Activated T-helper 1 cell treated with anti-CD3 and anti-CD28 coated beads, Interleukin-12 subunit alpha, Interleukin-12 subunit beta, Interleukin-2, Interleukin-4 antibody, amounts not matched to agents 30 ng/mL and 10 ng/mL and 1 ng/mL, durations not matched to agents 14 hours and 24 hours and 36 hours (primary cell): ENCODE measurements at places on chromosomes 11 and 22.

GRCh38 chr11:78346799-78347198 is 70.8 kb downstream of the GAB2 start:
- DNase-seq: no peak

- no peak for DNase-seq
Observed at GRCh38 chr11:27186580-27186979, 146.0 kb downstream of the BBOX1 start.

- no peak for DNase-seq
Observed at GRCh38 chr11:79503028-79503427, 62.2 kb upstream of the TENM4 start.

DNA sequence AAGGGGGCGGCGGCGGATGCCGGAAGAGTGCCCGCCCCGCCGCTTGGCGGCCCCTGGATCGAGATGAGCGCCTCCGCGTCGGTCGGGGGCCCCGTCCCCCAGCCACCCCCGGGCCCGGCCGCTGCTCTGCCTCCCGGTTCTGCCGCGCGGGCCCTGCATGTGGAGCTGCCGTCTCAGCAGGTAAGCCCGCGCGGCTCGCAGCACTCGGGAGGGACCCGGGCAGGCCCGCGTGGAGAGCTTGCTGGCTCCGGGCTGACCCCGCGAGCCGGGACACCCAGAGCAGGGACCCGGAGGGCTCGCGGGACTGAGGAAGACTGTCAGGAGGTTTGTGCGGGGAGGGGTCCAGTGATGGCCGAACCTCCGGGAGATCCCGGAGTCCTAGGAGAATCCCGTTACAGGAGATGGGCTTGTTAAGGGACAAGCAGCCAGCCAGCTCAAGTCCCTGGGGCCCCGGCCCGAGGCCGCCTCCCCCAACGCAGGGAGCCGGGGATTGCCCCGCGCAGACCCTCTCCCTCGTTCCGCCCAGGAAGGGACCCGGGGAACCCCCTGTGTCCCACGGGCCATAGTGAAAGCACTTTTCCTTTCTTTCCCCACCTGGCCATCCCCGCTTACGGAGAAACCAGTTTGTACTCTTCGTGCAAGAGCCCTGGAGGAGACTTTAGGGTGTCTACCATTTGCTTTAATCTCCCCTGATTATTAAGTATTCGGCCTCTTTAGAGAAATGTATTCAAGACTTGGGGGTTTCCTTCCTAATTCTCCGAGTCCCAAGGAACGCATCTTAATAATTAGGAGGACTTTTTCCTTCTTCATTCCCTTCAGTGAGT is 547 bp downstream of the UVRAG start:
- DNase-seq: peak; percentile 43

DNA sequence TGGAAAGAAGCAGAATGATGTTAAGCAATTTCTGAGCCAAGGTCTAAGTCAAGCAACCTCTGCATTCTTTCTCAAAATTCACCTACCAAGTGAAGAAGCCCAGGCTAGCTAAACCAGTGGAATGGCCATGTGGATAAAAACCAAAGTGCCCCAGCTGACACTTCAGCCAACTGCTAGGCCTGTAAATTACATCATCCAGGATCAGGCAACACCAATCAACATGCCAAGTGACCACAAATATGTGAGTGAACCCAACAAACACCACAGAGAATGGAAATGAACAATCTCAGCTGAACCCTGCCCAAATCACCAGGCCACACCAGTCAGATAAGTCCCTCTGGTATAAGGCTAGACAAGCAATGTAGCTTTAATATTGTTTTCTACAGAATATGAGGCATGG is 25.1 kb upstream of the FJX1 start:
- DNase-seq: no peak
